ENCODE measurements at places on chromosomes 3 and 15.

DNA sequence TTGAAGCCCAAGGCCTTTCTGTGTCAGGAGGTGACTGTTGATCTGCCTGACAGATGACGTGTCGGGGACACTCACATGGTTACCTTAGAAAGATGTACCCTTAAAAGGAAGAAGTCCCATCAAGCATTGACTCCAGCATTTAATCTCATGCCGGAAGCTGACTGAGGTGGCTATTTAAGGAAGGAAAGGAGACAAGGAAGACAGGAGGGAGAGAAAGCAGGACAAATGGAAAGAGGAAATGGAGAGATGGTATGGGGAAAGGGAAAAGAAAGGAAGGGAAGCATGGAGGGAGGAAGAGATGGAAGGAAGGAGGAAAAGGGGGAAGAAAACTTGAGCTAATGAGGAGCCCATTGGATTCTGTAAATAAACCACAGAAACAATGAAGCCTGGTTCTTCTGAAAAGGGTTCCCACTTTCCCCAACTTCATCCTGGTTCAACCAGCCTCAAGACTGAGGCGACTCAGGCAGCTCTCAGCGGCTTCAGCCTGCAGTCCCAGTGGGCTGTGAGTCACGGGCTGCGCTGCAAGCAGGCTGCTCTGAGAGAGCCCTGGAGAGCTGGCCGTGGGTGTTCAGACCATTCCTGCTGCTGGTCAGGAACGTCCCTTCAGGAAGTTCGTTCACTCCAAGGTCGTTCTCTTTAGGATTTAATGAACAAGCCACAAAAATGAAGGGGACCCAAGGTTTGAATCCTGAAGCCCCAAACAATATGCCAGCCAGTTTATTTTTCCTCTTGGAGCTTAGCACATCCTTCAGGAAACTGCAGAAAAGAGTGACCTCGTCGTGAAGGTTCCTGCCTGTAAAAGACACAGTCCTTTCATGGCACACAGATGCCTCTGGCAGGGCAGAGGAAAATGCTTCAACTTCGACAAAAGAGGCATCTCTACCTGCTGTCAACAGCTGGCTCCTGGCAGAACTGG lies 69.6 kb upstream of the THBS1 start:
- DNase-seq = no peak

DNA sequence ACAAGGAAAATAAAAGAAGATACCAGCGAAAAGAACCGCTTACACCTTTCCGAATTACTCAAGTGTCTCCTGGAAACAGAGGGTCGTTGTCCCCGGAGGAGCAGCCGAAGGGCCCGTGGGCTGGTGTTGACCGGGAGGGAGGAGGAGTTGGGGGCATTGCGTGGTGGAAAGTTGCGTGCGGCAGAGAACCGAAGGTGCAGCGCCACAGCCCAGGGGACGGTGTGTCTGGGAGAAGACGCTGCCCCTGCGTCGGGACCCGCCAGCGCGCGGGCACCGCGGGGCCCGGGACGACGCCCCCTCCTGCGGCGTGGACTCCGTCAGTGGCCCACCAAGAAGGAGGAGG lies 325 bp downstream of the ALCAM start:
- DNase-seq = no peak

- no peak for DNase-seq
Measured at GRCh38 chr15:67091071-67091979, 25.9 kb downstream of the SMAD3 start.

DNA sequence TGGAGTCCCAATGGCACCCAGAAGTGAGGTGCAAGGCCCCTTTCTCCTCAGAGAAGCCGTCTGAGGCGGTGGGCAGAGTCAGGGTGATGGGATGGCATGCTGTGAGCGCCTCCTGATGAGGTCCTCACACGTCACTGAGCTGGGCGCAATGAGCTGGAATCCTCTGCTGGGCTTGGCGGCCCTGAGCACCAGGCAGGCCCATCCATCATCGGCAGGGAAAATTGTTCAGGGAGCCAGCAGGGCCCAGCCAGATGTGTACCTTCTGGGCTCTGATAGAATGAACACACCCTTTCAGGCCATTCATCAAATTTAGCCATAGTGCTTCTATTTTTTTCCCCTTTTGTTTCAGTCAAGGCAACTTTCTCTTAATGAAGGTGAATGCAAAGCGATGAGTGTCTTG lies 43.7 kb downstream of the FAM3D start:
- DNase-seq = no peak

GRCh38 chr15:59537403-59537802 lies 74.2 kb upstream of the GCNT3 start:
- no peak for DNase-seq

DNA sequence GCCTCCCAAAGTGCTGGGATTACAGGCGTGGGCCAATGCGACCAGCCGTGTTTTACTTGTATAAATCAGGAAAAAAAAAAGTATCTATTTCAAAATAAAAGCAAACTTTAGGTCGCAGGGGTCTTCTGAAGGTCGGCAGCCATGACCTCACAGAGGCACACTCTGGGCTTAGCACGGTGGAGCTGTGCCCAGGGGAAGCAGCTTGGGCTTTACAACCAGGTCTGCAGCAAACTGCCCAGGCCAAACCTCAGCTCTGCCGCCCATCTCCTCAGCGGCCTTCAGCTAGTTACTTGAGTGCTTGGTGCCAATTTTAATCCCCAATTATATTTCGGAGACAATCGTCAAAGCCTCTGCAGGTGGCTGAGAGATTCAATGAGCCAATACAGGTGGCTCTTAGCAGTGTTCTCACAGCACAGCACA lies 30.1 kb downstream of the ZDHHC19 start:
- DNase-seq = no peak

- DNase-seq = no peak
Measured at GRCh38 chr3:100533176-100533575, 40.8 kb downstream of the TMEM45A start.

GRCh38 chr3:122390665-122391064 lies 6.7 kb downstream of the FAM162A start:
- DNase-seq = no peak

- DNase-seq = no peak
Measured at GRCh38 chr3:15808679-15809310, 11.0 kb upstream of the ANKRD28 start.
